ENCODE measurements at places on chromosomes 12 and 14. TPM values are rescaled to one million over a fixed set of nuclear protein-coding genes. Genes with fewer than 3 reads are reported as not detected.

Gene TAS2R19
- total RNA-seq, result 2.0 TPM

Gene CPNE6
- not detected for total RNA-seq

Gene FOXN4
- total RNA-seq, result not detected

Gene PRB2
- total RNA-seq, result not detected

Gene ZC2HC1C
- total RNA-seq, result 3.1 TPM

Gene SOAT2
- total RNA-seq, result 0.18 TPM

Gene PMCH
- not detected for total RNA-seq

Gene WASHC3
- total RNA-seq, result 5.1 TPM

GRCh38 chr12:132606466-132606865 lies 3.9 kb downstream of the LRCOL1 start:
- no peaks in the 10 kb centered on the region for H3K4me1 ChIP-seq
- H3K27ac ChIP-seq, result no peak overlapping the region
- no peak overlapping the region for H3K4me3 ChIP-seq
- no peaks in the 10 kb centered on the region for H3K27me3 ChIP-seq

DNA sequence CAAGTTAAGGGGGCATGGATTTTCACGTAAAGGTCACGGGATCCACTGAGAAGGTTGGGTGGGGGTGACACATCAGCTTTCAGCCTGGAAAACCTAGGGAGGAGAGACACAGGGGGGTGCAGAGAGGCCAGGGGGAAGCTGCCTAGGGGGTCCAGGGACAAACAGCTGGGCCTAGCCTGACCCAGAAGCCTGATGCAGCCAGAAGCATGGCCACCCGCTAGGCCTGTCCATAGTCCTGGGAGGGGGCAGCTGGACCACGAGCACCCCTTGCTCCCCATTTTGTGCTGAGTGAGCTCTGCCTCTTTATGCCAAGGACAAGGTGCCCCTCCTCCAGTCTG lies 322.7 kb upstream of the RTL1 start:
- H3K27ac ChIP-seq, result no peak overlapping the region
- no peak overlapping the region for H3K4me3 ChIP-seq
- no peaks in the 10 kb centered on the region for H3K36me3 ChIP-seq
- H3K27me3 ChIP-seq, result no peaks in the 10 kb centered on the region
- DNase-seq, result no peak

DNA sequence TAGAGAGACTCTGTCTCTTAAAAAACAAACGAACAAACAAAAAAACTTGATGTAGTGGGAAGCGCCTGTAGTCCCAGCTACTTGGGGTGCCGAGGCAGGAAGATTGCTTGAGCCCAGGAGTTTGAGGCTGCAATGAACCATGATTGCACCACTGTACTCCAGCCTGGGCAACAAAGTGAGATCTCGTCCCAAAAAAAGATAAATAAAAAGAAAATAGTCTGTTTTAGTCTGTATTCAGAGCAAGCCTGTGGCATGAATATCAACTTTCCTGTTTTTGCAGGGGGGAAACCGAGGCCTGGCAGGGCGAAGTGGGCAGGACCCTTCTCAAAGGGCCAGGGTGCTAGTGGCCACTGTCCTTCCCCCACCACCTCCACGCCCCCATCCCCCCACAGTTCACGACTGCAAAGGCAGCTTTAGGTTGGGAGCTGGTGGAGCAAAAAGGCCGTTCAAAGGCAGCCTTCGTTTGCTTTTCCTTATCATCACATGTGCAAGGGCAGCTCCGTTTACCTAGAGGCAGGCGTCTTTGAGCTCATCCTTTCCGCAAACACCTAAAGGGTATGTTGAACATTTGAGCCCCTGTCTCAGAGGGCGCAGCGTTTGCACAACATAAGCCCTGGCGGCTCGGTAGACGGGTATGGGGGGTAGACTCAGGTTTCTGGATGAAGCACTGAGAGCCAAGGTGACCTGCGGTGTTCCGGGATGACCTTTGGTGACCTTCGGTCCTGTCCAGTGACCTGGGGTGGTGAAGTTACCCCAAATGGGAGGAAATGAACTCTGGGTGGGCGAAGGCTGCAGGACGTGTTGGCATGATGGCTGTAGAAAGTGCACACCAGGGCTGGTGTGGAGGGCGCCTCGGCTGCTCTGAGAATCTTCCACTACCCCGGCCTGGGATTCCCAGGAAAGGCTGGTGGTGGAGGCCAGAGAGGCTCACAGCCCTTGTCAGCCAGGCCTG lies 8.7 kb upstream of the MEG3 start:
- no peak for DNase-seq
- H3K27me3 ChIP-seq, result no peaks in the 10 kb centered on the region
- peaks cover 1% of the 10 kb centered on the region for H3K4me1 ChIP-seq
- no peak overlapping the region for H3K4me3 ChIP-seq

- no peaks in the 10 kb centered on the region for H3K27me3 ChIP-seq
- H3K4me1 ChIP-seq, result no peaks in the 10 kb centered on the region
- no peak for DNase-seq
- no peak overlapping the region for H3K27ac ChIP-seq
Measured at GRCh38 chr14:85564841-85565527, 35.0 kb downstream of the FLRT2 start.

DNA sequence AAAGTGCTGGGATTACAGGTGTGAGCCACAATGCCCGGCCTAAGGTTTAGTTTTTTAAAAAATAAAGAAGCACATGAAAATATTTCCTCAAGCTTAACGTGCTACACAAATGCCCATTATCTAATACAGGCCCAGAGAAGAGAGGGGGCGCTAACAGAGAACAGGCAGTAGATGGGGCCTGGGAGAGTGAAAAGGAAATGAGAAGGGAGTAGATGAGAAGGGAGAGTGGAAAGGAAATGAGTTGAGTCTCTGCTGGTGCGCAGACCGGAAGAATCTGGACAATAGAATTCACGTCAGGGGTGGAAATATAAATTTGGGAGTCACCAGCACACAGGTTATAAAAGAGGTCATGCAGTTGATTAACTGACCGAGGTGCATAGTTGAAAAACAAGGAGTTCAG lies 10.7 kb downstream of the PXN start:
- H3K27me3 ChIP-seq, result no peaks in the 10 kb centered on the region
- no peak overlapping the region for H3K4me3 ChIP-seq
- DNase-seq, result no peak
- no peak overlapping the region for H3K27ac ChIP-seq
- H3K4me1 ChIP-seq, result peaks cover 27% of the 10 kb centered on the region

DNA sequence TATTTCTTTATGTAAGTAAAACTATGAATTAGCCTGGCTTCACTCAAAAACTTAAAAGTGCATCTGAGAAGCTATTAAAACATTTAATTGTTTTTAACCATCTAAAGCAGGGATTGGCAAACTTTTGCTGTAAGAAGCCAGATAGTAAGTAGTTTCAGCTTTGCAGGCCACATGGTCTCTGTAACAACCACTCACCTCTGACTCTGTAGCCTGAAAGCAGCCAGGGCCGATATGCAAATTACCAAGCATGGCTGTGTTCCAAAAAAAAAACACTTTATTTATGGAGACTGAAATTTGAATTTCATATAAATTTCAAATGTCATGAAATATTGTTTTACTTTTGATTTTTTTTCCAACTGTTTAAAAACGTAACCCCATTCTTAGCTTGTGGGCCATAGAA lies 95.3 kb downstream of the CIT start:
- no peaks in the 10 kb centered on the region for H3K4me1 ChIP-seq
- no peaks in the 10 kb centered on the region for H3K36me3 ChIP-seq
- no peak overlapping the region for H3K27ac ChIP-seq
- H3K27me3 ChIP-seq, result no peaks in the 10 kb centered on the region
- H3K4me3 ChIP-seq, result no peak overlapping the region

DNA sequence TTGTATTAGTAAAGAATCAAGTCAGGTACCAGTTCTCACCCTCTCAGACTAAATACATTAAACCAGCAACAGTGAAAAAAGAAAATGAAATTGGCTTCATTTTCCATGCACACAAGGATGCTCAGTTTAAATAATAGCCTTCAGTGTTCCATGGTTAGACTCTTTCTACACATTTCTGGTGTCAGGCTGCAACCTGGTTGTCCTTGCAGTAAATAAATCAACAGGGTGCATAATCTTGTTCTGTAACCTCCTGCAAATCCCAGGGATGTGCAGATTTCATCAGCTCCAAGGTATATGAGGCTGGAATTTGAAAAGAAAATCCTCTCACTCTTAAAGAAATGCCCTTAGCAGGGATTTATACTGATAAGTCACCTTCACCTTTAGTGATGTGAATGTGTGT lies 46.7 kb upstream of the BTG1 start:
- no peak overlapping the region for H3K4me3 ChIP-seq
- no peaks in the 10 kb centered on the region for H3K4me1 ChIP-seq
- H3K27me3 ChIP-seq, result no peaks in the 10 kb centered on the region
- no peak overlapping the region for H3K27ac ChIP-seq
- no peak for DNase-seq

- H3K27ac ChIP-seq, result peak overlapping the region; percentile 75
- no peaks in the 10 kb centered on the region for H3K4me1 ChIP-seq
- H3K4me3 ChIP-seq, result no peak overlapping the region
- peak; percentile 53 for DNase-seq
- H3K36me3 ChIP-seq, result no peaks in the 10 kb centered on the region
- no peaks in the 10 kb centered on the region for H3K27me3 ChIP-seq
Measured at GRCh38 chr14:103594265-103594664, 31.5 kb downstream of the COA8 start.

GRCh38 chr14:34604995-34605394 lies 25.0 kb downstream of the SNX6 start:
- no peaks in the 10 kb centered on the region for H3K27me3 ChIP-seq
- H3K27ac ChIP-seq, result no peak overlapping the region
- no peak for DNase-seq
- no peaks in the 10 kb centered on the region for H3K4me1 ChIP-seq
- H3K36me3 ChIP-seq, result peaks cover 68% of the 10 kb centered on the region
- H3K4me3 ChIP-seq, result no peak overlapping the region

DNA sequence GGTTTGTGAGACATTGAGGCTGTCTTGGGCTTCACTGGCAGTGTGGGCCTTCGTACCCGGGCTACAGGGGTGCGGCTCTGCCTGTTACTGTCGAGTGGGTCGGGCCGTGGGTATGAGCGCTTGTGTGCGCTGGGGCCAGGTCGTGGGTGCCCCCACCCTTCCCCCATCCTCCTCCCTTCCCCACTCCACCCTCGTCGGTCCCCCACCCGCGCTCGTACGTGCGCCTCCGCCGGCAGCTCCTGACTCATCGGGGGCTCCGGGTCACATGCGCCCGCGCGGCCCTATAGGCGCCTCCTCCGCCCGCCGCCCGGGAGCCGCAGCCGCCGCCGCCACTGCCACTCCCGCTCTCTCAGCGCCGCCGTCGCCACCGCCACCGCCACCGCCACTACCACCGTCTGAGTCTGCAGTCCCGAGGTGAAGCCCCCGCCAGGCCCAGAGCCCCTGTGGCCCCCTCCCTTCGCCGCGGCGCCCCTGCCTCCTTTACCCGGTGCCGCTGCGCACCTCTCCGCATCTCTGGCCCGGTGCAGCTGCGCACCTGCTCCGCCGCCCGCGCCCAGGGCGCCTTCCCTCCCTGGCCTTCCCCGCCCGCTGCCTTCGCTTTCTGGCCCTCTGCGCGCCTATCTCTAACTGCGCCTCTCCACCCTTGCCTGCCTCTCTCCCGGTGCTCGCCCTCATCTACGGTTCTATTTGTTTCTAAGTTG lies at the start of gene ENO2:
TSS of gene ENO2 (plus strand) at position 335 of the 701 bp plus-strand sequence. CDS start 1,253 bp downstream, outside the sequence.
- no peaks in the 10 kb centered on the region for H3K4me1 ChIP-seq
- H3K36me3 ChIP-seq, result no peaks in the 10 kb centered on the region
- H3K27me3 ChIP-seq, result no peaks in the 10 kb centered on the region
- DNase-seq, result peak; percentile 63
- H3K27ac ChIP-seq, result no peak within 1 kb of the TSS
- H3K4me3 ChIP-seq, result peak within 1 kb of the TSS; percentile 14

GRCh38 chr12:102726686-102727085 lies 190.4 kb downstream of the PAH start:
- no peaks in the 10 kb centered on the region for H3K36me3 ChIP-seq
- no peak overlapping the region for H3K4me3 ChIP-seq
- no peaks in the 10 kb centered on the region for H3K27me3 ChIP-seq
- no peak for DNase-seq
- no peaks in the 10 kb centered on the region for H3K4me1 ChIP-seq

- no peak for DNase-seq
- no peak overlapping the region for H3K27ac ChIP-seq
- no peaks in the 10 kb centered on the region for H3K36me3 ChIP-seq
- no peaks in the 10 kb centered on the region for H3K27me3 ChIP-seq
- H3K4me1 ChIP-seq, result no peaks in the 10 kb centered on the region
- H3K4me3 ChIP-seq, result no peak overlapping the region
Measured at GRCh38 chr12:11958221-11959091, 112.3 kb upstream of the BCL2L14 start.

GRCh38 chr12:48336061-48336460 lies 14.7 kb downstream of the ZNF641 start:
- no peaks in the 10 kb centered on the region for H3K27me3 ChIP-seq
- no peak overlapping the region for H3K27ac ChIP-seq
- no peak overlapping the region for H3K4me3 ChIP-seq
- peaks cover 6% of the 10 kb centered on the region for H3K36me3 ChIP-seq

DNA sequence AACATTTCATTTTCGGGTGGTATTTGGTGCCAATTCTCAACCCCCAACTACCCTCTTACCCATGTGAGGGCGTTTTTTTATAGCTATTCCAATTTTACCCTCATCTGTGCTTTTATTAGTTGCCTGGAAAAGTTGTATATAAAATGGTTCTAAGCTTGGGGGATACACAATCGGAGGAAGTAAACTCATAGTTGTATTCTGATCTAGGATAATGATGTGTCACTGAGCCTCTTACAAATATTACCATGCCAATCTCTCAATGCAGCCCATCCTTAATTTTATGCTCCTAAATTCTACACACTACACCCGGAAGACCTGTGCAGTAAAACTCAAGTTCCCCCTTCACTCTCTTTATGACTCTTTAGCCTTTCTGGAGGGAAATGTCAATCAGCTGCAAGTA lies 1206.5 kb upstream of the FLRT2 start:
- no peaks in the 10 kb centered on the region for H3K36me3 ChIP-seq
- H3K27ac ChIP-seq, result no peak overlapping the region
- DNase-seq, result no peak
- no peaks in the 10 kb centered on the region for H3K4me1 ChIP-seq

- no peaks in the 10 kb centered on the region for H3K27me3 ChIP-seq
- H3K27ac ChIP-seq, result no peak overlapping the region
- no peaks in the 10 kb centered on the region for H3K36me3 ChIP-seq
- H3K4me3 ChIP-seq, result no peak overlapping the region
- no peaks in the 10 kb centered on the region for H3K4me1 ChIP-seq
Measured at GRCh38 chr12:108403952-108404351, 64.8 kb upstream of the CMKLR1 start.

GRCh38 chr14:105166571-105167302 lies 1.8 kb downstream of the JAG2 start:
- no peak overlapping the region for H3K27ac ChIP-seq
- no peaks in the 10 kb centered on the region for H3K27me3 ChIP-seq
- no peaks in the 10 kb centered on the region for H3K36me3 ChIP-seq
- H3K4me3 ChIP-seq, result no peak overlapping the region

DNA sequence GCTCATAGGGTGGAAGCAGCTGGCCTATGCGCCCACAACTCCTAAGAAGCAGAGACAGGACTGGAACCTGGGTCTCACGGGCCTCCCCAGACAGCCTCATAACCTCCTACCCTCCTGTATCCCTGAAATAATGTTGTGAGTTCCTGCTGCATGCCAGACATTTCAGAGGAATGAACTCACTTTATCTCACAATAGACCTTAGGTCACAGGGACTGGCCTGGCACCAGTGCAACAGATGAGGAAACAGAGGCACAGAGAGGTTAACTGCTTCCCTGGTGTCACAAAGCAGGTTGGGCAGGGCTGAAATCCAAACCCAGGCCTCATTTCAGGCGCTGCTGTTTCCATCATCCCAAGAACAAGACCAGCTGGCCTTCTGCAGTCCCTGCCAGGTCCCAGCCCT lies 5.3 kb downstream of the PHETA1 start:
- H3K36me3 ChIP-seq, result no peaks in the 10 kb centered on the region
- H3K4me1 ChIP-seq, result peaks cover 14% of the 10 kb centered on the region
- H3K27me3 ChIP-seq, result no peaks in the 10 kb centered on the region
- no peak overlapping the region for H3K27ac ChIP-seq

Measured in pancreas (tissue), 10 donors.